Naive thymus-derived CD4-positive, alpha-beta T cell (primary cell): ENCODE measurements at places on chromosomes 1 and 21. TPM values are rescaled to one million over a fixed set of nuclear protein-coding genes. Genes with fewer than 3 reads are reported as not detected.

FAM163A gene
- not detected for total RNA-seq

IFI44L gene
- total RNA-seq: 11.0 TPM

CELA3A gene
- total RNA-seq: not detected

DNA sequence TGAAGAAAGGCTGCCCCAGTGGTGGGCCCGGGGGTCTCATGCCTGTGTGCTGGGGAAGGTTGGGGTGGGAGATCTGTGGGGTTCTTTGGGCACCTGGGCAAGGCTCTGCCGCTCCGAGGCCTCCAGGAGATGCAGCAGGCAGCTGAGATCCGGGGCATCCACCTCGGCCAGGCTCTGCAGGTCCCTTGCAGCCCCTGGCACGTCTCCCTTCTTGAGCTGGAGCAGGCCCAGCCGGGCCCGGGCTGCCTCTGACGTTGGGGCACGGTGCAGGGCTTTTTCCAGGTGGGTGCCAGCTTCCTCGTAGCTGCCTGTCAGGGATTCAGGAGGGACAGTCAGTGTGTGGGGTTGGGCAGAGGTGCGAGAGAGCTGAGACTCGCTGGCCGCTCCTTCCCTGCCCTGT is 11.4 kb upstream of the MMEL1 start:
- H3K27me3 ChIP-seq: no peaks in the 10 kb centered on the region
- DNase-seq: no peak
- peaks cover 9% of the 10 kb centered on the region for H3K4me1 ChIP-seq
- H3K4me3 ChIP-seq: no peak overlapping the region
- no peak overlapping the region for H3K27ac ChIP-seq
- H3K36me3 ChIP-seq: no peaks in the 10 kb centered on the region

DNA sequence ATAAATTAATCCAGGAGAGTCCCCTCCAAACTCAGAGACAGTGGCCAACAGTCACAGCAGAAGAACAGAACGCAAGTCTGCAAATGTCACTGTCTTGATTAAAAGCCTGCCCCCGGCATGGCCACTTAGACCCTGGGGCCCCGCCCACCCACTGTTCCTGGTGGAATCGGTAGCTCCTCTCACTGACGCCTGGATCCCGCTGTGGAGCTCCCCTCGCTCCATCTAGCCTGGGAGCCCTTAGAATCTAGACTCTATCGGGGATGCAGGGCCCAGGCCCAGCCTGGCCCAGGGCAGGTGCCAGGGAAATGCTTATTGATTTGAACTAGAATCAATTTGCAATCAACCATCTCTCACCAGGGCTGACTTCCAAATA is 21.4 kb upstream of the PLEKHG5 start:
- no peaks in the 10 kb centered on the region for H3K4me1 ChIP-seq
- H3K27ac ChIP-seq: no peak overlapping the region
- H3K27me3 ChIP-seq: no peaks in the 10 kb centered on the region
- no peaks in the 10 kb centered on the region for H3K36me3 ChIP-seq

- no peak overlapping the region for H3K27ac ChIP-seq
- H3K4me3 ChIP-seq: no peak overlapping the region
- no peak for DNase-seq
- no peaks in the 10 kb centered on the region for H3K27me3 ChIP-seq
These were observed 14.4 kb downstream of the DR1 start for GRCh38 chr1:93360111-93360510.

GRCh38 chr1:30719406-30720270 is 3.7 kb downstream of the MATN1 start:
- DNase-seq: no peak
- no peaks in the 10 kb centered on the region for H3K27me3 ChIP-seq
- peak overlapping the region; percentile 88 for H3K4me3 ChIP-seq
